ENCODE measurements at places on chromosomes 16 and 17. TPM values are rescaled to one million over a fixed set of nuclear protein-coding genes. Genes with fewer than 3 reads are reported as not detected.

- DNase-seq: no peak
- H3K27me3 ChIP-seq: no peaks in the 10 kb centered on the region
- no peak overlapping the region for H3K27ac ChIP-seq
- peaks cover 28% of the 10 kb centered on the region for H3K4me1 ChIP-seq
- no peak overlapping the region for H3K4me3 ChIP-seq
Measured at GRCh38 chr17:77546772-77547241, 406.0 kb downstream of the SEC14L1 start.

CFAP20 gene
- total RNA-seq: 48.6 TPM

- peaks cover 13% of the 10 kb centered on the region for H3K27me3 ChIP-seq
- no peak overlapping the region for H3K4me3 ChIP-seq
- no peaks in the 10 kb centered on the region for H3K36me3 ChIP-seq
Measured at GRCh38 chr17:17537311-17538099, 41.3 kb upstream of the RASD1 start.

DNA sequence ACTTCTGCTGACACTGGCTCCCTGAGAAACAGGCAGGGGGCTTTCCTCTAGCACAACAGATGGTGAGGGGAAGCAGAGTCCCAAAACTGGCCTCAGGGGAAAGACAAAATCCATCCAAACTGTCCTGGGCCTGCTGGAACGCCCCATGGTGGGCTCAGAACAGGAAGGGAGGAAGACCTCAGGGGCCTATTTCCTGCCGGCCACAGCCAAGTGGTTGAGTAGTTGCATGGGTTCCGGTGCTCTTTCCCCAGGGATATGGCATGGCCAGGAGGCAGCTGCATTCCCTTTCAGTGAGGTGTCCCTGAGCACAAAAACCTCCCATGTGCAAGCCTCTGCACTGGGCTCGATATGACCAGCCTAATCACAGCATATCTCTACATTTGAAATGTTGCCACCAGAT is 303.0 kb upstream of the IRX5 start:
- no peak overlapping the region for H3K27ac ChIP-seq
- H3K4me1 ChIP-seq: peaks cover 2% of the 10 kb centered on the region
- no peak overlapping the region for H3K4me3 ChIP-seq
- no peaks in the 10 kb centered on the region for H3K27me3 ChIP-seq
- no peaks in the 10 kb centered on the region for H3K36me3 ChIP-seq

DNA sequence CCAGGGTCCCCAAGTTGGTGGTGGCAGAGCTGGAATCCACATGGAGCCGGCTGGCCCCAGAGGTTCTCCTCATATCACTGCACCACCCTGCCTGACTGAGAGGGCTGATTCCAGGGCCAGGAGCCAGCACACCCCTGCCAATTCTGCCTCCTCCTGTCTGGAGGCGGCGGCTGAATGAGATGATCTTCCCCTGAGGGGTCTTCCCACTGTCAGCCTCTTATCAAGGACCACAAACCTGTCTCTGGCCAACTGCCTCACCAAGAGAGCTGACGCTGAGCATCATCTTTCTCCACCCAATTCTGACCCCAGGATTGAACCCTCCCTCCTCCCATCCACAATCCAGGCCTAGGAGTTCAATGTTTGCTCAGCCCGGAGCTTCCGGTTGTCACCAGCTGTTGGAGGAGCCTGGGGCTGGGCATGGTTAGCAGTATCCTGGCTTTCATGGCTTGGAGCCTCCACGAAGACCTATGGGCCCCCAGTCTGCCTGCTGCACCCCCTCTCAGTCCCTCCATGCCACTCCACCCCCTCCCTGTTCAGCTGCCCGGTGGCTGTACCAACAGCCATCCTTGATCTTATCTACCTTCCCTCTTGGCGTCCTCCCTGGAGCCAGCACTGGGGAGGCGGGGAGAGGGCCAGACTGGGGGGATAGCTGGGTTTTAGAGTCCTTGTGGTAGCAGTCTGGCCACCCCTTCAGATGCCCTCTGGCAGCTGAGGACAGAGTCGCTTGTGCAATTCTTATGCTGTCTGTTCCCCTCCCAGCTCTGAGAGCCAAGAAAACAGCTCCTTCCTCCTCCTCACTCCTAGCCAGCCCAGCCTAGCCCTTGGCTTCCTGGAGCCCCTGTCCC is 25.6 kb downstream of the ABCC3 start:
- H3K4me1 ChIP-seq: peaks cover 8% of the 10 kb centered on the region
- H3K27me3 ChIP-seq: peaks cover 17% of the 10 kb centered on the region
- DNase-seq: no peak
- peaks cover 7% of the 10 kb centered on the region for H3K36me3 ChIP-seq
- H3K4me3 ChIP-seq: no peak overlapping the region
- H3K27ac ChIP-seq: no peak overlapping the region

SEPTIN1 gene
- 2.9 TPM for total RNA-seq

GRCh38 chr17:68207651-68208253 is 40.1 kb upstream of the AMZ2 start:
- H3K27ac ChIP-seq: no peak overlapping the region
- DNase-seq: no peak
- no peaks in the 10 kb centered on the region for H3K36me3 ChIP-seq
- peaks cover 9% of the 10 kb centered on the region for H3K4me1 ChIP-seq
- H3K27me3 ChIP-seq: peaks cover 6% of the 10 kb centered on the region

- no peak overlapping the region for H3K4me3 ChIP-seq
- no peak for DNase-seq
- no peaks in the 10 kb centered on the region for H3K36me3 ChIP-seq
- H3K27me3 ChIP-seq: no peaks in the 10 kb centered on the region
- no peak overlapping the region for H3K27ac ChIP-seq
Measured at GRCh38 chr16:50835358-50836060, 93.6 kb downstream of the CYLD start.

SOX15 gene
- total RNA-seq: 1.7 TPM

DNA sequence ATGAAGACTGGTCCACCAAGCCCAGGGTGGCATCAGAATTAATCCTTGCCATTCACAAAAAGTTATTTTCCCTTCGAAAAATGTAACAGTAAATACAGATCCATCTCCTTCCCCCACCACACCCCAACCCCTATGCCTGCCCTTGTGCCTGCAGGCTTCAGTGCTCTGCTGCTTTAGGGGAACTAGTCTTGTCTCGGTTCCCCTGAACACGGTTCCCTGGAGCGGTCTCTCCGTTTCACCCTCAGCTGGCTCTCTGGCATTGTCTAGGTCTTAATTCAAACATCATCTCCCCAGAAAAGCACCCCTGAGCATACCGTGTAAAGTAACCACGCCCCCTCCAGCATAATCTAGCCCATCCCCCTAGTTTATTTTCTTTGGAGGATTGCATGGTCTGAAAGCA is 25.8 kb downstream of the EMP2 start:
- no peak overlapping the region for H3K4me3 ChIP-seq
- H3K27me3 ChIP-seq: no peaks in the 10 kb centered on the region
- no peak overlapping the region for H3K27ac ChIP-seq
- no peak for DNase-seq
- peaks cover 2% of the 10 kb centered on the region for H3K4me1 ChIP-seq

FGF11 gene
- 4.8 TPM for total RNA-seq

DNA sequence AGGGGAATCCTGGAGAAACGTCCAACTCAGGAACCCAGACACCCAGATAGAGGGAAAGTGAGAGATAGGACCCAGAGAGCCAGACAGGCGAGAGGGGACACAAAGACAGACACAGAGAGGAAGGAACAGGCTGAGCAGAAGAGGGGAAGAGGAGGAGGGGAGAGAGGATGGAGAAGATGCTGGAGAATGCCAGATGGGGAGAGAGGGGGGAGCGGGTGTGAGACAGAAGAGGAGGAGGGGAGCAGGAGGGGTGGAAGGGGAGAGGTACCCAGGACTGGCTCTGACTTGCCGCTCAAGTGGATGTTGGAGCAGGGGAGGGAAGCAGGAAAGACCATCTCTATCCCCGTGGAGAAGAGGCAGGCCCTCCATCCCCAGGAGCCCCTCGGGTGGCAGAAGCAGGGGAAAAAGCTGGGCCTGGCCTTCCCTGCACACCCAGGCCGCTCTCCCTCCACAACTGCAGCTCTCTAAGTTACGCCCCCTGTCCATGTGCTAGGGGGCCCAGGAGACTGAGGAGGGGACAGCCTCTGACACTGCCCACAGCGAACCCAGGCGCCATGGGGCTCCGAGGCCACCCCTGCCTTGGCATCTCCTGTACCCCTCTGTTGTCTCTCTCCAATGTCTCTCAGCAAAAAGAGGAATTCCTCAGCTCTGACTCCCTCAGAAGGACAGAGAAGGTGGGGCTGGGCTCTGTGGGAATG is 4.8 kb downstream of the PPP1R9B start:
- peak overlapping the region; percentile 59 for H3K27ac ChIP-seq
- H3K4me1 ChIP-seq: peaks cover 24% of the 10 kb centered on the region
- H3K27me3 ChIP-seq: peaks cover 15% of the 10 kb centered on the region
- H3K36me3 ChIP-seq: peaks cover 12% of the 10 kb centered on the region
- no peak for DNase-seq

TM4SF5 gene
- not detected for total RNA-seq

- peaks cover 5% of the 10 kb centered on the region for H3K36me3 ChIP-seq
- DNase-seq: peak; percentile 73
- H3K27ac ChIP-seq: no peak overlapping the region
- H3K4me3 ChIP-seq: peak overlapping the region; percentile 76
- H3K4me1 ChIP-seq: peaks cover 14% of the 10 kb centered on the region
Measured at GRCh38 chr16:67177743-67178699, 5.7 kb downstream of the MATCAP1 start.

GRCh38 chr17:66492561-66493005 is 190.2 kb downstream of the PRKCA start:
- no peaks in the 10 kb centered on the region for H3K4me1 ChIP-seq
- H3K27ac ChIP-seq: no peak overlapping the region
- H3K36me3 ChIP-seq: no peaks in the 10 kb centered on the region
- no peak for DNase-seq
- no peaks in the 10 kb centered on the region for H3K27me3 ChIP-seq

GRCh38 chr16:83970430-83970815 is 2.4 kb downstream of the NECAB2 start:
- H3K27ac ChIP-seq: no peak overlapping the region
- no peak overlapping the region for H3K4me3 ChIP-seq
- H3K27me3 ChIP-seq: peaks cover 17% of the 10 kb centered on the region
- H3K36me3 ChIP-seq: no peaks in the 10 kb centered on the region
- no peak for DNase-seq

TBC1D3L gene
- total RNA-seq: 76.4 TPM

WFIKKN1 gene
- 61.9 TPM for total RNA-seq

- peaks cover 2% of the 10 kb centered on the region for H3K27me3 ChIP-seq
- no peaks in the 10 kb centered on the region for H3K36me3 ChIP-seq
- no peak overlapping the region for H3K27ac ChIP-seq
- no peak overlapping the region for H3K4me3 ChIP-seq
- DNase-seq: no peak
- no peaks in the 10 kb centered on the region for H3K4me1 ChIP-seq
Measured at GRCh38 chr17:49063652-49064051, 66.5 kb downstream of the IGF2BP1 start.

GPR139 gene
- total RNA-seq: not detected

DNA sequence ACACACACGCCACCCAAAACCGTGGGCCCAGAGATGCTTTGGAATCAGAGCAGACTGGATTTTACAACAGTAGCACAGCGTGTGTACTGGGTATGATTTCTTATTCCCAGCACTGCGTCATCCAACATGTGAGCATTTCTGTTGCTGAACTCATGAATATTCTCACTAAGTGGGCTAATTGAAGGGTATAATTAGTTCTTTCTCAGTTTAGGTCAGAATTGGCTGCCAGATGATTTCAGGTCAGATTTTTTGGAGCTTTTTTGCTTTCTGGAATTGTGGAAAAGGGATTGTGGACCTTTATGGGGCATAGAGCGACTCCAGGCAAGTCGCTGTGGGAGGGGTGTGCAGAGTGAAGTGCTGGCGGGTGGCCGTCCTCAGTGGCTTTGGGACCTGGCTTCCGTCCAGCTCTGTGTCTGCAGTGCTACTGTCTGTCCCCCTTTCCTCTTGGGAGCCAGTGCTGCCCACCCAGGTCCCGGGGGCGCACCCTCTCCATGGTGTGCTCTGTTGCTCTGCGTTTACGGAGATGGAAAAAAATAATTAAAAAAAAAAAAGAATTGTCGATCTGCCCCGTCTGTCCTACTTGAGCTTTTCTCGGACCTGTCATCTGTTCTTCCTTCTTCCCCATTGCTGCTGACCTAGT is 25.0 kb downstream of the FOXK2 start:
- H3K27me3 ChIP-seq: no peaks in the 10 kb centered on the region
- peak overlapping the region; percentile 35 for H3K4me3 ChIP-seq
- DNase-seq: peak; percentile 23
- peak overlapping the region; percentile 74 for H3K27ac ChIP-seq
- no peaks in the 10 kb centered on the region for H3K36me3 ChIP-seq

GRCh38 chr17:1197781-1198490 is 18.2 kb upstream of the ABR start:
- no peak overlapping the region for H3K4me3 ChIP-seq
- no peaks in the 10 kb centered on the region for H3K36me3 ChIP-seq
- no peak overlapping the region for H3K27ac ChIP-seq
- no peaks in the 10 kb centered on the region for H3K4me1 ChIP-seq

GRCh38 chr16:71198408-71198807 is 32.1 kb downstream of the HYDIN start:
- no peak overlapping the region for H3K4me3 ChIP-seq
- no peaks in the 10 kb centered on the region for H3K4me1 ChIP-seq
- no peaks in the 10 kb centered on the region for H3K36me3 ChIP-seq

- DNase-seq: no peak
- no peaks in the 10 kb centered on the region for H3K36me3 ChIP-seq
- H3K27ac ChIP-seq: no peak overlapping the region
- no peak overlapping the region for H3K4me3 ChIP-seq
Measured at GRCh38 chr16:21611556-21612384, 12.4 kb downstream of the METTL9 start.

GRCh38 chr17:73283841-73284282 is 22.2 kb upstream of the CPSF4L start:
- peak; percentile 74 for DNase-seq
- peaks cover 16% of the 10 kb centered on the region for H3K27me3 ChIP-seq
- peaks cover 48% of the 10 kb centered on the region for H3K4me1 ChIP-seq
- peak overlapping the region; percentile 77 for H3K27ac ChIP-seq

TEX14 gene
- 0.20 TPM for total RNA-seq

DNA sequence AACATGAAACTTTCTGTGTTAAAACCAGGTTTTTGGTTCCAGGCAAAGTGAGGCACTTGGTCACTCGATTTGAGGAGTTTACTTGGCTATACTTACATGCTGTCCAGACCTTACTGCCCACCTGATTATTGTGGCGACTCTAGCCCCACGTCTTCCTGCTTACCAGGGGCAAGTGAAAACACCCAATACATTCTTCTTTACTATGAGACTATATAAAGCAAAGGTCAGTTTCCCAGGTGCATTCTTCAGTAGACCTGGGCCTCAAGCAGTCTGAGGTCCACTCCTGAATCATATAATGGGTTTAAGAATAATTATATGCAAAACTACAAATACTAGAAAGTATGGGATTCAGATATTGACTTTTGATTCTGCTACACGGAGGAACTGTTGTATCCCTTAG is 86.2 kb downstream of the EFCAB5 start:
- no peaks in the 10 kb centered on the region for H3K27me3 ChIP-seq
- no peaks in the 10 kb centered on the region for H3K4me1 ChIP-seq
- no peak overlapping the region for H3K27ac ChIP-seq

MT1X gene
- 9.5 TPM for total RNA-seq

GRCh38 chr16:65294165-65294564 is 172.3 kb upstream of the CDH11 start:
- H3K36me3 ChIP-seq: no peaks in the 10 kb centered on the region
- no peaks in the 10 kb centered on the region for H3K4me1 ChIP-seq
- no peak overlapping the region for H3K4me3 ChIP-seq
- no peak for DNase-seq
- no peak overlapping the region for H3K27ac ChIP-seq

LPO gene
- not detected for total RNA-seq
